Activated CD4-positive, alpha-beta T cell treated with anti-CD3 and anti-CD28 coated beads for 1 hour (primary cell): ENCODE measurements at places on chromosomes 7 and 10.

- no peak for DNase-seq
These were observed 578.5 kb downstream of the SH2D4B start for GRCh38 chr10:81116201-81116600.

GRCh38 chr10:5692461-5693358 lies 8.1 kb downstream of the TASOR2 start:
- DNase-seq: peak; percentile 38

GRCh38 chr7:28926871-28927597 lies 31.1 kb downstream of the TRIL start:
- peak; percentile 15 for DNase-seq

- no peak for DNase-seq
These were observed 167.4 kb downstream of the ARHGAP21 start for GRCh38 chr10:24556126-24556749.

DNA sequence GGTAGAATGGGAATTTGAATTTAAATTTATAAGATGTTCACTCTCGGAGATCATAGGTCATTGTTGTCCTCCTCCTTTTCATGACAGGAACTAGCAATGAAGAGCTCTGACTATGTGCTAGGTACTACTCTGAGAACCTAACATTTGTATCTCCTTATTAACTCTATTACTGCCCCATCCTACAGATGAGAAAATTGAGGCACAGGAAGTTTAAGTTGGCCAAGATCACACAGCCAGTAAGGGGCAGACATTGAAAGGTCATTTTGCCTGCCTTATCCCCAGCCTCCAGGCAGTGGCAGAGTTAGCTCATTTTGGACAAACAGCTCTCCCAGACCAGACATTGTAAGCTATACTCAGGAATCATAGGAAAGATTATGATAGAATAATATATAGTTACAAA lies 6.0 kb downstream of the SRGN start:
- DNase-seq: no peak

GRCh38 chr10:116713846-116714245 lies 28.5 kb downstream of the HSPA12A start:
- DNase-seq: no peak

DNA sequence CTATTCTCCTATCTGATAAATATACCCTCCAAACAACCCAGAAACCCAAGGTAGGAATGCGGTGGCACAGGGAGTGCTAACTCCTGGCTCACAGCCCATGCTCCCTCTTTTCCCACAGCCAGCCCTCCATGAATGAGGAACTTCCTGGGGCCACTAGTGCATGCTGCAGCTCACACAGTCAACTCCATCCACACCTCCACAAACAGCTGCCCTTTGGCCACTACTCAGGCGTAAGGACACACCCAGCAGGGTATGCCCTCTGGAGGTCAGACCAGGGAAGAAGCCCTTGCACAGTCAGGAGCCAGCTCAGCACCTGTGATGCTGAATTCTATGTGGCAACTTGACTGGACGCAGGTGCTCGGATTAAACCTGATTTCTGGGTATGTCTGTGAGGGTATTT lies 85.2 kb upstream of the PIK3CG start:
- no peak for DNase-seq

GRCh38 chr7:510131-510481 lies 9.5 kb downstream of the PDGFA start:
- no peak for DNase-seq

GRCh38 chr10:52258799-52259425 lies 55.2 kb upstream of the DKK1 start:
- no peak for DNase-seq

- DNase-seq: no peak
These were observed 5.5 kb downstream of the RBP4 start for GRCh38 chr10:93595378-93596161.

DNA sequence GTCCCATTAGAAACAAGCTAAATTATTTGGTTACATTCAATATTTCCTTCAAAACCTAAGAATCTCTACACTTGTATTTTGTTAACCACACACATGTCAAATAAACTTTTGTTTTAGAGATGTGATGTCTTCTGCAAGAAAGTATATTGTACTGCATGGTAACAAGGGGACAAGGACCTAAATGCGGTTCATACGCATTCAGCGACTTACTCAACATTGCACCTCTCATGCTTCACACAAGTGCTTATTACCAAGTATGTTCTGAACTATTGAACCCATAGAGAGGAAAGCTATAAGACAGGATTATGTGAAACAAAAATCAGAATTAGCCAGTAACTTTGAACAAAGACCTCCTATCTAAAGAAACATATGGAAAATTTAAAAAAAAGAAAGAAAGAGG lies 68.3 kb downstream of the CREB5 start:
- DNase-seq: no peak

DNA sequence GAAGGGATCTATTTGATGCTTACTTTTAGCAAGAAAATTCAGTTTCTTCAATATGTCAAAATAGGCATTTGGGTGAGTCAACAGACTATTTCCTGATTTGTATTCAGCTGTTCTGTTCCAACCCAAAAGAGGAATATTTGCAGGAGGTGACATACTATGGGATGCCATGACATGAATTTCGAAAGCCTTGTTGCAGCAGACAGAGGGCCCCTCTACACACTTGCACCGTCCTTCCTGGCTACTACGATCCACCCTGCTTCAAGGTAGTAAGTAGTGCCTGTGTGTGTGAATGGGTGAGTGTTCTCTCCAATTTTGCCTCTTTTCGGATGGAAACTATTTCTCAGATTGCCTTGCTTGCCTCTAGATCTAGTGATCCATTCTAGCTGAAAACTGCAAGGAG lies 413.0 kb upstream of the ADARB2 start:
- DNase-seq: no peak

GRCh38 chr7:115410434-115410820 lies 488.5 kb downstream of the MDFIC start:
- DNase-seq: no peak

GRCh38 chr7:119842786-119843185 lies 430.2 kb upstream of the KCND2 start:
- DNase-seq: no peak

GRCh38 chr7:128189231-128189930 lies 51.7 kb upstream of the LEP start:
- no peak for DNase-seq

GRCh38 chr7:140704205-140704604 lies 7.7 kb downstream of the NDUFB2 start:
- DNase-seq: no peak
